WTC11 (cell line): ENCODE measurements at places on chromosomes 4 and X. TPM values are rescaled to one million over a fixed set of nuclear protein-coding genes. Genes with fewer than 3 reads are reported as not detected.

UNC5C gene
- 0.25 to 1.0 TPM (median 0.30 TPM) in 3 replicates for total RNA-seq

TCEAL6 gene
- 0.62 to 1.1 TPM (median 0.81 TPM) in 3 replicates for total RNA-seq

NAT8L gene
- 19.7 to 20.2 TPM (median 20.0 TPM) in 3 replicates for total RNA-seq

EFNB1 gene
- 9.7 to 16.4 TPM (median 10.0 TPM) in 3 replicates for total RNA-seq

GRCh38 chr4:173145131-173145530 is 23.5 kb upstream of the GALNT7 start:
- H3K27me3 ChIP-seq: no peaks in the 10 kb centered on the region
- no peaks in the 10 kb centered on the region for H3K36me3 ChIP-seq
- no peak for DNase-seq
- no peak overlapping the region; the same call in 1 of the 2 replicates for H3K27ac ChIP-seq
- H3K4me1 ChIP-seq: peaks cover 8% of the 10 kb centered on the region
- H3K4me3 ChIP-seq: no peak overlapping the region

GRCh38 chr4:170134821-170135220 is 45.1 kb upstream of the AADAT start:
- H3K36me3 ChIP-seq: peaks cover 31% of the 10 kb centered on the region
- H3K4me3 ChIP-seq: no peak overlapping the region
- H3K27me3 ChIP-seq: no peaks in the 10 kb centered on the region; the same call in 1 of the 2 replicates
- H3K4me1 ChIP-seq: no peaks in the 10 kb centered on the region
- no peak for DNase-seq
- no peak overlapping the region for H3K27ac ChIP-seq

DNA sequence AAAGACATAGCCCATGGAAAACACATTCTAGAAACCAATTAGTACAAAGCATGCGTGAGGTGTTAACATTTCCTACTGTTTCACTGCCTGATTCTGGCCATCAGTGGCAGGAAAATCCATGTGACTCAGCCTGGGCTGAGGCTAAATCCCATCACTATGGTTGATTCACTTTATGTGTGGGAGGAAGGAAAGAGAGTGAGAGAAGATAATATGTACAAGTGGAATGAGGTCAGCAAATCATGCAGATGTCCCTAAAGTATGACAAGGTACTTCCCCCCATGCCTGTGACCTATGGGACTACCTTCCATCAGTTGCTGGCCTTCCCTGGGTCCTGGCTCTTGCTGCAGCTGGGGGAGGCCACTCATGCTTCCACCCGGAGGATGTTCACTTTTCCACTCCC is 64.2 kb upstream of the MAP3K15 start:
- H3K4me1 ChIP-seq: no peaks in the 10 kb centered on the region
- H3K4me3 ChIP-seq: no peak overlapping the region
- no peak for DNase-seq
- H3K36me3 ChIP-seq: no peaks in the 10 kb centered on the region
- H3K27me3 ChIP-seq: no peaks in the 10 kb centered on the region

GRCh38 chrX:41491267-41492004 is 44.3 kb downstream of the NYX start:
- H3K36me3 ChIP-seq: peaks cover 10% of the 10 kb centered on the region
- H3K27me3 ChIP-seq: no peaks in the 10 kb centered on the region
- no peak for DNase-seq
- no peak overlapping the region for H3K4me3 ChIP-seq
- H3K4me1 ChIP-seq: peaks cover 6% of the 10 kb centered on the region

DNA sequence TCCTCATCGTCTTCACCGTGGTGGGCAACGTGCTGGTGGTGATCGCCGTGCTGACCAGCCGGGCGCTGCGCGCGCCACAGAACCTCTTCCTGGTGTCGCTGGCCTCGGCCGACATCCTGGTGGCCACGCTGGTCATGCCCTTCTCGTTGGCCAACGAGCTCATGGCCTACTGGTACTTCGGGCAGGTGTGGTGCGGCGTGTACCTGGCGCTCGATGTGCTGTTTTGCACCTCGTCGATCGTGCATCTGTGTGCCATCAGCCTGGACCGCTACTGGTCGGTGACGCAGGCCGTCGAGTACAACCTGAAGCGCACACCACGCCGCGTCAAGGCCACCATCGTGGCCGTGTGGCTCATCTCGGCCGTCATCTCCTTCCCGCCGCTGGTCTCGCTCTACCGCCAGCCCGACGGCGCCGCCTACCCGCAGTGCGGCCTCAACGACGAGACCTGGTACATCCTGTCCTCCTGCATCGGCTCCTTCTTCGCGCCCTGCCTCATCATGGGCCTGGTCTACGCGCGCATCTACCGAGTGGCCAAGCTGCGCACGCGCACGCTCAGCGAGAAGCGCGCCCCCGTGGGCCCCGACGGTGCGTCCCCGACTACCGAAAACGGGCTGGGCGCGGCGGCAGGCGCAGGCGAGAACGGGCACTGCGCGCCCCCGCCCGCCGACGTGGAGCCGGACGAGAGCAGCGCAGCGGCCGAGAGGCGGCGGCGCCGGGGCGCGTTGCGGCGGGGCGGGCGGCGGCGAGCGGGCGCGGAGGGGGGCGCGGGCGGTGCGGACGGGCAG is 792 bp downstream of the ADRA2C start:
- DNase-seq: peak; percentile 81
- no peaks in the 10 kb centered on the region for H3K36me3 ChIP-seq
- H3K27ac ChIP-seq: peak overlapping the region; percentile 89; the same call in 1 of the 2 replicates
- peaks cover 22% of the 10 kb centered on the region for H3K4me1 ChIP-seq

GRCh38 chr4:2598511-2599303 is 62.3 kb downstream of the FAM193A start:
- H3K27me3 ChIP-seq: no peaks in the 10 kb centered on the region
- H3K36me3 ChIP-seq: peaks cover 5% of the 10 kb centered on the region; the same call in 1 of the 2 replicates
- H3K27ac ChIP-seq: peak overlapping the region; percentile 98
- no peak for DNase-seq

DNA sequence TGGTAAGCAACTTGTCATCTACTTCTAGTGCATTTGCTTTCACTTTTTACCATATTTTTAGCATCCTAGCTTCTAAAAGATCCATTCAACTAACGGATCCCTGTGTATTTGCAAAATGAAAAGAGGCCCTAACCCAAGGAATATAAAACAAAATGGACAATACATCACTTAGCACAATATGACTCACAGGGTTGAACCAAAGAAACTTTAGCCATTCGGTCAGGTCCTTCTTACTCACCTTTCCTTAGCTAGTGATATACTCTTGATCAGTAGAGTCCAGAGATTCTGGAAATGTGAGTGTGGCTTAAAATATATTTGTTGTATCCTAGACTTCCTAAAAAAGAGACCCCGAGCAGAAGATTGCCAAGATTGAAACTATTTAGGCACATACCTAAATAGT is 19.5 kb downstream of the TMPRSS11E start:
- no peak for DNase-seq
- peaks cover 31% of the 10 kb centered on the region for H3K4me1 ChIP-seq
- H3K36me3 ChIP-seq: peaks cover 17% of the 10 kb centered on the region
- H3K27me3 ChIP-seq: no peaks in the 10 kb centered on the region
- H3K4me3 ChIP-seq: no peak overlapping the region

- H3K27me3 ChIP-seq: no peaks in the 10 kb centered on the region
- DNase-seq: no peak
- H3K4me3 ChIP-seq: no peak overlapping the region
- peaks cover 22% of the 10 kb centered on the region for H3K36me3 ChIP-seq
- H3K4me1 ChIP-seq: peaks cover 25% of the 10 kb centered on the region
- no peak overlapping the region; the same call in 1 of the 2 replicates for H3K27ac ChIP-seq
These were observed 20.2 kb downstream of the PPA2 start for GRCh38 chr4:105453550-105454205.

DNA sequence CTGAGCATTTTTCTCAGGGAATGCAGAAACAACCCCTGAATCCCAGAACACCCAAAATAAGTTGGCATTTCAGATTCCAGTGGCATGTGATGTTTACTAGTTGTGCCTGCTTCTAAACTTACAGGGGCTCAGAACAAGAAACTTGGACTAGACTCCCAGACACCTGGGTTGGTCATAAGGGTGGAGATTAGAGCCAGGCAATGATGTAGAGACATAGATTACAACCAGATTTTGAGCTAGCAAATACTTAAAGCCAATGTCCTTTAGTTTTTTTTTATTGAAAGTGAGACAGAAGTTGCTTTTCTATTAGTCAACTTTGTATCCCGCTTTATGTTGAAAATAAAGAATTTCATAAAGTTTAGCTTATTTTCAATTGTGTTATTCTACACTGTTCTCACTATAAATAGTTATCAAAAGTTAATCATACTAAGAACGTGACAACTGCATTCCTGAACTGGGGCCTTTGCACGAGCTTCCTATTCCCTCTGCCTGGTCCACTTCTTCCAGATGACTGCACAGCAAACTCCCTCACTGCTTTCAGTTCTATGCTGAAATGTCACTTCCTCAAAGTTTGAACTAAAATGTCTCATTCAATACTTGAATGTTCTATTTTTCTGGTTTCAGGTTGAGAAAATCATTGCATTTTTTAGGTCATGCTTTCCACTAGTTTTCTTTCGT is 224.7 kb upstream of the PPP1R2C start:
- no peak for DNase-seq
- H3K36me3 ChIP-seq: peaks cover 2% of the 10 kb centered on the region; the same call in 1 of the 2 replicates
- peaks cover 25% of the 10 kb centered on the region for H3K4me1 ChIP-seq
- H3K4me3 ChIP-seq: no peak overlapping the region
- H3K27me3 ChIP-seq: no peaks in the 10 kb centered on the region

- no peak overlapping the region for H3K4me3 ChIP-seq
- H3K27ac ChIP-seq: no peak overlapping the region
- DNase-seq: no peak
These were observed 26.3 kb upstream of the PDS5A start for GRCh38 chr4:40003986-40004385.

- no peaks in the 10 kb centered on the region for H3K36me3 ChIP-seq
- DNase-seq: no peak
- H3K27me3 ChIP-seq: peaks cover 10% of the 10 kb centered on the region
- no peak overlapping the region for H3K27ac ChIP-seq
- H3K4me1 ChIP-seq: peaks cover 7% of the 10 kb centered on the region
- H3K4me3 ChIP-seq: no peak overlapping the region
These were observed 310.7 kb downstream of the STK32B start for GRCh38 chr4:5361968-5362367.

- no peak overlapping the region for H3K27ac ChIP-seq
- no peak for DNase-seq
- no peaks in the 10 kb centered on the region for H3K27me3 ChIP-seq
- H3K36me3 ChIP-seq: peaks cover 28% of the 10 kb centered on the region
- H3K4me3 ChIP-seq: no peak overlapping the region
These were observed 39.7 kb upstream of the CXorf51A start for GRCh38 chrX:146854281-146854680.

DNA sequence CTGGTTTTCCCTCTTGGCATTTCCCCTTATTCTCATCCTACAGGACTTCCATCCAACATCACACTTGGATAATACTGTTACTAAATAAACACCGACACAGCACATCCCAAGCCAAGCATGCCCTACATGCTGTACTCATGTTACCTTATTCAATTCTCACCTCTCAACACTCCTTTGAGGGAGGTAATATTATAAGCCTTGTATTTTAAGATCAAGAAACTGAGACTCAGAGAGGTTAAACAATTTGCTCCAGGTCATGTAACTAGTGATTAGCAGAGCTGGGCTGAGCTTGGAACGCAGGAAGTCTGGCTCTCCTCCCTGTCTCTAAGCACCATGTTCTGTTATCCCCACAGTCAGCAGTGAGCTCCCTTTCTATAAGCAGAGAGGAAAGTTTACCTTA is 333.6 kb upstream of the IGFBP7 start:
- no peaks in the 10 kb centered on the region for H3K36me3 ChIP-seq
- no peak for DNase-seq
- no peaks in the 10 kb centered on the region for H3K27me3 ChIP-seq

- H3K27ac ChIP-seq: no peak overlapping the region
- peaks cover 17% of the 10 kb centered on the region for H3K36me3 ChIP-seq
- H3K4me3 ChIP-seq: no peak overlapping the region
- H3K27me3 ChIP-seq: peaks cover 9% of the 10 kb centered on the region
These were observed 194.8 kb downstream of the CHRDL1 start for GRCh38 chrX:110600745-110601310.

- no peak overlapping the region for H3K4me3 ChIP-seq
- no peak overlapping the region for H3K27ac ChIP-seq
- H3K27me3 ChIP-seq: no peaks in the 10 kb centered on the region
- DNase-seq: no peak
- no peaks in the 10 kb centered on the region for H3K36me3 ChIP-seq
- H3K4me1 ChIP-seq: peaks cover 6% of the 10 kb centered on the region
These were observed 27.7 kb downstream of the NIPAL1 start for GRCh38 chr4:48044298-48044697.

GRCh38 chr4:1169691-1170096 is 2.7 kb downstream of the SPON2 start:
- H3K27me3 ChIP-seq: peaks cover 87% of the 10 kb centered on the region
- H3K4me1 ChIP-seq: peaks cover 2% of the 10 kb centered on the region; the same call in 1 of the 2 replicates
- no peaks in the 10 kb centered on the region for H3K36me3 ChIP-seq

GRCh38 chr4:186486172-186486571 is 69.2 kb downstream of the MTNR1A start:
- H3K4me3 ChIP-seq: no peak overlapping the region
- H3K4me1 ChIP-seq: peaks cover 17% of the 10 kb centered on the region
- H3K27me3 ChIP-seq: no peaks in the 10 kb centered on the region
- peaks cover 13% of the 10 kb centered on the region for H3K36me3 ChIP-seq
- no peak for DNase-seq
- no peak overlapping the region for H3K27ac ChIP-seq

GRCh38 chr4:152458801-152459302 is 77.0 kb downstream of the FBXW7 start:
- H3K27ac ChIP-seq: no peak overlapping the region
- H3K4me1 ChIP-seq: peaks cover 25% of the 10 kb centered on the region
- no peaks in the 10 kb centered on the region for H3K27me3 ChIP-seq
- no peak overlapping the region for H3K4me3 ChIP-seq
- DNase-seq: no peak
- H3K36me3 ChIP-seq: no peaks in the 10 kb centered on the region

DNA sequence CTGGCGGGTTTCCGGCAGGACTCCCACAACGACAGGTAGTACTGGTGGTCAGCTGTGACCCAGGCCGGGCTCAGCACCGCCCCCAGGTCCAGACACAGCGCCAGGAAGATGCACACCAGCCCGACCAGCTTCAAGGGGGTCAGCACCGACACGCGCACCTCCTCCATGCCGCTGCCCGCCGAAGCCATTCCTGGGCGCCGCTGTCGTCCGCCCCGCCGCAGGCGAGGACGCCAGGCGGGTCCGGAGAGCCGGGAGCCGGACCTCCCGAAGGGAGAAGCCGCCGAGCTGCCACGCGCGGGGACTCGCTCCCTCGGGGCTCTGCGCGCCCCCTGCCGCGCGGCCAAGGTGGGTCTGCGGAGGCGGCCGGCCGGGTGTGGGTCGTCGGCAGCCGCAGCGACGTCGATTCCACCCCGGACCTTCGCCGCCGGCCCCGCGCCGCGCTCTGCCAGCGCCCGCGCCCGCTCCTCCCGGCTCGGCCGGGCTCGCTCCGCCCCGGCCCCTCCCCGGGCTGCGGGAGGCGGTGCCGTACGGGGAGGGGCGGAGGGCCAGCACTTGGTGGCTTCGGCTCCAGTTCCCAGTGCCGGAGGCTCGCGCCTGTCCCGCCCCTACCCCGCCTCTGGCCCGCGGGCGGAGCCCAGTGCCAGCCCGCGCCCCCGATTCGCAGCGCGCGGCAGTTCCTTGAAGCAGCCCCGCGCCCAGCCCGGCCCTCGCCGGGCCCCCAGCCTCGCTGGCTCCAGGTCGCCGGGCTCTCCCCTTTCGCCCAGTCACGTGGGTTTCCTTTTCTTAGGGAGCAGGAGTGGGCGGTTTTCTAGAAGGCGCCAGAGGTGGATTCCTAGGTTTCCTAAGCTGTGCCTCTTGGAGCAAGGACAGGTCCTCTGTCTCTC is at the start of gene TMEM47:
TSS of gene TMEM47 (minus strand) at position 444 of the 884 bp plus-strand sequence. CDS start at position 188, 256 bp downstream.
- peaks cover 37% of the 10 kb centered on the region for H3K4me1 ChIP-seq
- peak; percentile 84 for DNase-seq
- peak within 1 kb of the TSS; percentile 93 for H3K4me3 ChIP-seq
- H3K27me3 ChIP-seq: peaks cover 7% of the 10 kb centered on the region; the same call in 1 of the 2 replicates
- peaks cover 8% of the 10 kb centered on the region; the same call in 1 of the 2 replicates for H3K36me3 ChIP-seq
